ENCODE measurements at places on chromosomes 4 and X.

DNA sequence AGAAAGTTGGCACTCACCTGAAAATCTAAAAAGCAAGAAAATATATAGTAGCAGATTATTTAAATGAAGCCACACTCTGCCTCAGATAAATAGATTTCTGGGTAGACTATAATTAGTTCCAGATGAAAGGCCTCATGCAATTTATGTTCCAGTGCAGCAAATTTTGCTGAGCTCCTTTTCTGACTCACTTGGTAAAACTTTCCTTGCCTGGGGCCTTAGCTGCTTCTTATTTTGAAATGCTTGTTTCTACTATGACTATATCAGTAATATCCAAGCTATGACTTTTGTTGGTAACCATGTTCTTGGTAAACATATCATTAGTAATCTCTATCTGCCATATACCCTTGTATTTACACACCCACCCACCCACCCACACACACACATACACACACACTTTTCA, 961.8 kb downstream of the SH3BGRL start:
- no peak for DNase-seq

DNA sequence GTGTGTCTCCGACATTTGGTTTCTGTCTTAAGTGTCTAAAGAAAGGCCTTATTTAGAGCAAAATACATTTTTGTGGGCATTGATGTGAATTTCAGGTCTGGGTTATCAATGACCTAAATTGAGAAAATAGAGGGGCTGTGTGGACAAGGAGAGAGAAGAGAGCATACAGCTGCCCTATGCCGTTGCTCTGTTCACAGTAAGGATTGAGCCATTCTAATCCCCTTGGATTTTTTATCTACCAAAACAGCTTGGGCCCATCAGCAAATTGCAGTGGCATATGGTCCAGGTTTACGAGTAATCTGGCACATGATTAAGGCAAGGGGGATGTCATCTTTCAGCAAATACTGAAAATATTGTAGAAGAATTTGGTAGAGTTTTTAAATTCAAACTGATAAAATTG, 210.2 kb downstream of the ANTXR2 start:
- DNase-seq, result no peak

DNA sequence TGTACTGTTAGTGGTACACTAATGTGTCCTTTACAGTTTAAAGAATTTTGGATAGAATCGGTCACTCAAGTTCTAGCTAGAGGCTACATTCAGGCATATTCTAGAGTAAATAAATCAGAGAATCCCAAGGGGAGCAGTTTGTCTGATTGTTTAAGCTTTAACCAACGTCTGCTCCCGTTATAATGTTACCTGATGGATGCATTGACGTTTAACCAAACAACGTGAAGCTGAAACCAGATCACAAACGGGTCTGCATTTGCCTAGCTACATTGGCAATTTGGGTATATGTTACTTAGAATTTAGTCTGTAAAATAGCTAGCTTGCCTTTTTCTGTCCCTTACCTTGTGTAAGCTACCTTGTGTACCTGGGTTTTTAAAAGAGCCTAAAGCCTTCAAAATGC, 1.6 kb downstream of the PI4K2B start:
- DNase-seq, result no peak

DNA sequence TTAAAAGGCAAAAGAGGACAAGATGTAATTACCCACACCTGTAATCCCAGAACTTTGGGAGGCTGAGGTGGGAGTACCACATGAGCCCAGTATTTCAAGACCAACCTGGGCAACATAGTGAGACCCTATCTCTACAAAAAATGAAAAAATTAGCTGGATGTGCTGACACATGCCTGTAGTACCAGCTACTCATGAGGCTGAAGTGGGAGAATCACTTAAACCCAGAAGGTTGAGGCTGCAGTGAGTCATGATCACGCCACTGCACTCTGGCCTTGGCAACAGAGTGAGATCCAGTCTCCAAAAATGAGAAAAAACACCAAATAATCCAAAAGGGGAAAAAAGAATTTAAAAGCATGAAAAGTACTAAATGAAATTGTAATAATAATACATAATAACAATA, 30.8 kb downstream of the NR0B1 start:
- DNase-seq, result no peak

DNA sequence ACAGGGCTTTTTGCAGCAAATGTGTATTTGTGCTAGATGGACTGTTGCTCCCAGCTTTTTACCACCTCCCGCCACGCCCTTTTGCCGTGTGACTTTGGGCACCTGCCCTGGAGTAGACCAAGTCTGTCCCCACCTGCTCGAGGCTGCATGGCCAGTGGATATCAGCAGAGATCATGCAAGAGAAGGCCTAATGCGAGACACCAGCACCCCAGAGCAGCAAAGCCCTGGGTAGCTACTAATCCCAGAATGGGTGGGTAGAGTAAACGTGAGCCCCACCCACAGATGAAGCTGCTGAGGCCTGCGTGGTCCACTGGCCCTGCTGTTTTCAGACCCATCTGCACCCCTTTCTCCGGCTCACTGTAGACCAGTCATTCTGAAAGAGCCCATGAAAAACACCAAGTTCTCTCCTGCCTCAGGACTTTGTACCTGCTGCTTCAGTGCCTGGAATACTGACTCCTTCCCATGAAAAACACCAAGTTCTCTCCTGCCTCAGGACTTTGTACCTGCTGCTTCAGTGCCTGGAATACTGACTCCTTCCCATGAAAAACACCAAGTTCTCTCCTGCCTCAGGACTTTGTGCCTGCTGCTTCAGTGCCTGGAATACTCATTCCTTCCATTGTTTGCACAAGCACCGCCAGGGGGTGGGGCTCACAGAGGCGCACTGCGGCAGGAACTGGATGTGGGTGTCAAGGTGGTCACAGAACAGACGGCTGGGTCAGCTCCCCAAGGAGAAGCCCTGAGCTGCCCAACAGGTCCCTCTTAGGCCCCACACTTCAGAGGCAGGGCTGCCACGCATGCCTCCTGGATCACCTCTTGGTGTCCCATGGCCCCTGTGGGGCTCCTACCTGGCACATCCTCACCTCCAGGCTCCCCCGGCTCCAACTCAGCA, 5.1 kb upstream of the TNIP2 start:
- DNase-seq, result no peak

DNA sequence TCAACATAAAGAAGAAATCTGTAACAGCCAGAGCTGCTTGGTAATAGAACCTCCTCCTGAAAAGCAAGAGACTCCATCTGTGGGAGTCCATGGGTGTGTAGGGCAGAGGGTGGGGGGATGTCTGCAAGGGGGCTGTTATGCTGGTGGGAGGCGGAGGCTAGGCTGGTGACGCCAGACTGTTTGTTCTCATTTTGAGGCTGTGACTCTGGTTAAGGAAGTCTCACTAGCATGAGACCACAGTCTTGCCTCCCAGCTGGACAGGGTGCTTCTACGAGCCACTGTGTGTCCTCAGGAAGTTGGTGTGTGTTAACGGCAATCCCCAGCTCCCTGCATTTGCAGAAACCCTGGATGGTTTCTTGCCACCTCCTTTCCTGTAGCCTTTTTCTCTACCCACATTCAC, 79.8 kb downstream of the NSUN7 start:
- no peak for DNase-seq

GRCh38 chr4:48906206-48907173, at the start of gene OCIAD2:
Gene OCIAD2 (minus strand): TSS chr4:48906774. CDS start chr4:48904549, 2,225 bp downstream.
- DNase-seq, result no peak

- no peak for DNase-seq
Measured at GRCh38 chr4:88411491-88412096, 32.9 kb downstream of the HERC6 start.

DNA sequence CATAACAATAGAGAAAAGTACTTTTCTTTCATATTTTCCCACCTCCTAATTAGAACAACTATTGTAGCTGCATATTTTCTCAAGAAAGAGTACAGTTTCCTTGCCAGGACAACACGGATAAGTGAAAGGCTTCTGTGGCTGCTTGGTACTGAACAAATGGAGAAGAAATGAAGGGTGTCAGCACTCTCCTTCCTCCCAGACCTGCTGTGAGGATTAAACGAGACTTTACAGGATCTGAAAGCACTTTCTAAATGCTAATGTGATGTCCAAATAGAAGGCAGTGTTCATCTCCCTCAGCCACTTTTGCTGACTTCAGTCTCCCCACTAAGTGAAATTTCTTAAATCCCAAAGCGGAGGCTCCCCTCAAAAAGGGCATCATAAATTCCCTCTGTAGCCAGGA, 13.9 kb downstream of the NIPAL1 start:
- DNase-seq, result no peak

- DNase-seq, result no peak
Measured at GRCh38 chrX:2696698-2697215, 5.7 kb downstream of the CD99 start.

- no peak for DNase-seq
Measured at GRCh38 chrX:144388738-144389137, 504.9 kb downstream of the UBE2NL start.

DNA sequence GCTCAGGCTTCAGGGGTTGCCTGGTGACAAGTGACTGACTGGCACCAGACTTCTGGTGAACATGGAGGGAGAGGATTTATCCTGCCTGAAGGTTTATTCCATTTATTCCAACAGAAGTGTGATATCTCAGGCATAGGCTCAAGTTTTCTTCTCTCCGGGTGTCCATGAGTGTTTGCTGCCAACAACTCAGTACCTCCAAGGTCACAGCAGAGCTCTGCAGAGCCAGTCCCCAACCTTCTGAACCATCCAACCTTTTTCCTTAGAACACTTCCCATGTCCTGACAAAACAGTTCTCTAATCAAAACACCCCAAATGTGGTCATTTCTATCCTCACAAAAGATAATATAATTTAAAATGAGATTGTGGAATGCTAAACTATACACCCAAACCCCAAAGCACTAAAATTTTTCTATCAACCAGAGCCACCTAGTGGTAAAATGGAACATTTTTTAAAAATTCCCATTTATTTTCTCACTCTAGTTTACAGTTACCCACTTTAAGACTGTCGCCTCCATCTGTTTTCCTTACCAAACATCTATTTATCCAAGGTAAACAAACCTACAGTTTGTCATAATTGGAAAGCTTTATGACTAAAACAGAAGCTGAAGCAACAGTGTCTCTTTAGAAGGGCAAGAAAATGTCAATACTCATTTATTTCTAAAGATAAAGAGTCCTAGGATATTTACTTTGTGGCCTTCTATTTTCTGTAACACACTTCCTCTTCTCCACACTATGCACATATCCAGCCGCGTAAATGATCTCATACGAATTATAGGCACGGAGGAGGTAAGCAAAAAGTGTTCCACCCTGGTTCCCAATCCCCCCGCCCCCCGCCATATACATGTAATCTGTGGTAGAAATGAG, 39.5 kb downstream of the TMEM154 start:
- DNase-seq, result no peak

DNA sequence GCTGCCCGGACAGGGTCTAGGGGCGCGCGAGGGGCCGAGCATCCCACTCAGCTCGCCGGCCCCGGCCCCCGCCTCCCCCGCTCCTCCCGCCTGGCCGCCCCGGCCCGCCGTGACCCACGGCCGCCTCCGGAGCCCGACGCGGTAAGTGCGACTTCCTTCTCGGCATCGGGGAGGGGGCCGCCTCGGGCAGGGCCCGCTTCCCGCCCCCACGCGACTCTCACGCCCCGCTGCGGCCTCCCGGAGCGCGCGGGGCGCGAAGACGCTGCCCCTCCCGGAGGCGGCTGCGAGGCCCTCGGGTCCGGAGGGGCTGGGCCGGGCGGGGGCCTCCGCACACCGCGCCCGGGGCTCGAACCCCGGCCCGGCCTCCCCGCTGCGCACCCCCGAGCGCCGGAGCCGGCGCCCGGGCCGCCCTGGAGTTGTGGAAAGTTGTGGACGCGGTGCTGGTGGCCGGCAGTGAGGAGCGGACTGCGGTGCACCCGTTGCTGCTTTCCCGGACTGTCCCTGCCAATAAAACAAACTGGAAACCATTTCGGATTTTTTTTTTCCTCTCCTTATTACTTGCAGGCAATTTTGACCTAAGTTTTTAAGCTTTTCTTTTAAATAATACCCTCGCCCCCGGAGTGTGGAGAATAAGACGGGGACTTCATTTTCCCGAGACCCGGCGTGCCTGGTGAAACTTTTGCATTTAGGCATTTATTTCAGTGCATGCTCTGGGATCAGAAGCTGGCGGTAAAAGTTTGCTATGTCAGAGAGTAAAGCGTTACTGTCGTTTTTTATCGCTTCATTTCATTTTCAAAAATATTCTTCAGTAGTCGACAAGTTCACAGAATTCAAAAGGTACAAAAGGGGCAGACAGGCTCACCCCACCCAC, 13.0 kb upstream of the TMEM156 start:
- DNase-seq, result no peak

GRCh38 chrX:38038501-38038900, 32.1 kb downstream of the SYTL5 start:
- no peak for DNase-seq

DNA sequence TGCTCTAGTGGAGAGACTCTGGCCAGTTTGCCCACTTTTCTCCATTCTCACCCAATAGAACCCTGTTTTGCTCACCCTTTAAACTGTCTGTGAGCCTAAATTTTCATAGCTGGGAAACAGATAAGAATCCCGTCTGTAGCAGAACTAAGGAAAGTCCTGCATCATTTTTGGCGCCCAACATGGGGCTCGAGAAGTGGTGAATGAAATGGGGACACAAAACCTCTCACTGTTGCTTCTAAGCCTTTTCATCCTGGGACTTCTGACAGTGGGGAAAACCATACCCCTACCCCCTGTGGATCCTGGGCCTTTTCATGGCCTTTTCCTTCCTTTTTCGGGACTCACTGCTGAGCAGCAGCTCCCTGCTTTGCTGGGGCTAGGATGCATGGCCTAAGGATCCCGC, 189.9 kb downstream of the INPP4B start:
- no peak for DNase-seq

DNA sequence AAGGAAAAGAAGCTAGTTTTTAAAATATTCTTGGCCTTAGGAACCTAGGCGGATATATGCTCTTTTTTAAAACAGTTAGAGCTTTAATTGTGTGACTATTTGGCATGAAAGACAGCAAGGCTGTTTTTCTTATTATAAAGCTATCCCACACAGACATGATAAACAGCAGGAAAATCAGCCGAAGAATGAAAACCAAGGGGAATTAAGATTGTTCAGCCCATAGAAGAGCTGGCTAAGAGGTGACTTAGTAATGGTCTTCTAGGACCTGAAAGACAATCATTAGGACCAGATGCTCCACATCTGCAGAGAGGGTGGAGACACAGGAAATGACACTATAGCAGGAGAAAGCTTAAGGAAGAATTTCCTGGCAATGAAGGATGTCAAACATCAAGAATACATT, 171.4 kb upstream of the NRK start:
- no peak for DNase-seq

- no peak for DNase-seq
Measured at GRCh38 chrX:147351644-147352043, 537.1 kb upstream of the CXorf51A start.

GRCh38 chr4:171765514-171765913, 47.7 kb upstream of the GALNTL6 start:
- no peak for DNase-seq

- DNase-seq, result no peak
Measured at GRCh38 chr4:95362906-95363558, 185.7 kb downstream of the UNC5C start.

DNA sequence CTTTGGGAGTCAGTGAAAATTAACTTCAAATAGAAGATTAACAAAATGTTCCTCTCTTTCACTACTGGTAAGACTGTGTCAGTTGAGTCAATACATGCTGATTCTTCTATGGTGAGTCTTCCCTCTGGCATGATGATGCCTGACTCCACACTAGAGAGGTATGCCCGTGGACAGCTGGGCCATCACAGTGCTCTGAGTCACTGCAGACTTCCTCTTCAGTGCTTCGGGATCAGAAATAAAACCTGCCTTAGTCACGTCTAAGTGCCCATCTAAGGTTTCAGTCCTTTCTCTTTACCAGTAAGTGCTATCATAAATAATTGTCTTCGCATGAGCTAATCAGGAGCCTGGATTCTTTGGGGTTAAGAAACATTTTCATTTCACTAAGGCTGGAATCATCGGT, 1.6 kb upstream of the ASB5 start:
- DNase-seq, result peak; percentile 97

All from BJ (cell line).